ENCODE measurements at places on chromosomes 3 and 15. TPM values are rescaled to one million over a fixed set of nuclear protein-coding genes. Genes with fewer than 3 reads are reported as not detected.

The RYR3 gene
- 0.72 TPM for total RNA-seq

The GRK7 gene
- not detected for total RNA-seq

The SAMMSON gene
- total RNA-seq = not detected

The MAP2K5 gene
- 14.2 TPM for total RNA-seq

The ADAM10 gene
- 79.3 TPM for total RNA-seq

The LYSMD4 gene
- 9.4 TPM for total RNA-seq

The CHRM5 gene
- not detected for total RNA-seq

The LDHAL6B gene
- not detected for total RNA-seq

The TP63 gene
- 190 TPM for total RNA-seq

The C3orf85 gene
- total RNA-seq = not detected

The FBXO40 gene
- not detected for total RNA-seq

GRCh38 chr15:36294359-36294758, 285.1 kb upstream of the CDIN1 start:
- ATAC-seq = no peak

DNA sequence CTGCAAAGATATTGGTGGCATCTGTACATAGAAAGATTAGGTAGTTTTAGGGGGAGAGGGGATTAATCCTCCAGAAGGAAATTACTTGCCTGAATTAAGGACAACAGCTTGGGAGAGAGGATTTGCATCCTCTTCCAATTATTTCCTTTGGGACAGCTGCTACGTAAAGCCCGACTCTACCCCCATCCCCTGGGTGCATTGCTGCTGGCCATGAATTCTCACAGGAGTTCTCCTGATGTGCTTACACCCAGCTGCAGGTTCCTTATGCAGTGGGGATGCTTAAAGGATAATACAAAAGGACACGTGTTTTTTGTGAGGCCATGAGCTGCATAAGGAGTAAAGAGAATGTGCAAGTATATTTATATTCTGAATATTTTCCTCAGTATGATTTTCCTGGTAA, 132.3 kb downstream of the VPS8 start:
- ATAC-seq = no peak

- no peak for ATAC-seq
These were observed 46.5 kb upstream of the SCN5A start for GRCh38 chr3:38696034-38696433.

DNA sequence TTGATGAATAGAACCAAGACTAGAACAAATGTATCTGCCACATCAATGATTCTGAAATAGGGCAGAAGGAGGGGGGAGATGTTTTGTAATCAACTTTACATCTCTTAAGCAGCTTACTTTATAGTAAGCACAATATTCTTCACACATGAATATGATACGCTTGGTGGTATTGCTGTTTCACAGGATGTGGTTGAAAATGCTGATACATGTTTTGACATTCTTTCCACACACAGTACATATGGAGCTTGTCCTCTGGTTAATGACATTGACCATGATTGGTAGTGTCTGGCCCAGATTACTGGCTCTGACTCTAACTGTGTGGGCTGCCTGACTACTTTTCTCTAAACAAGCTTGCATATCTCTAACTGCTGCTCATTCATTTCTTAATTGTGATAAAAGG, 168.9 kb downstream of the KLHL25 start:
- peak; percentile 45 for ATAC-seq

DNA sequence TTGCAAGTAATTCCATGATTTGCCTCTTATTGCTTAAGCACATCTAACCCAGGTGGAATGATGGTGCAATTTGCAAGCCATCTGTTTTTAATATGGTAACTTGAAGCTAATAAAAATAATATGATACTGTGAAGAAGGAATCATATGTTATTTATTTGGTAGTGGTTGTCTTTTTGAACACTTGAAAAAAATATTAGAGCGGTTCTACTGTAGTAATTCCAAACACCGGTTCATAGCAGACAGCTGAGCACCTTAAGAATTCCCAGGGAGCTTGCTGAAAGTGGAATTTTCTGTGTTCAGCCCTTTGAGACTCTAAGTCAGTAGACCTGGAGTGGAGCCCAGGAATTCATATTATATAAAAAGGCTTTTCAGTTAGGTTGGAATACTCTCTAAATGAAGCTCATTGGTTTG, 687.4 kb downstream of the EDEM1 start:
- ATAC-seq = no peak

- no peak for ATAC-seq
These were observed 78.1 kb upstream of the EOMES start for GRCh38 chr3:27800261-27800660.

DNA sequence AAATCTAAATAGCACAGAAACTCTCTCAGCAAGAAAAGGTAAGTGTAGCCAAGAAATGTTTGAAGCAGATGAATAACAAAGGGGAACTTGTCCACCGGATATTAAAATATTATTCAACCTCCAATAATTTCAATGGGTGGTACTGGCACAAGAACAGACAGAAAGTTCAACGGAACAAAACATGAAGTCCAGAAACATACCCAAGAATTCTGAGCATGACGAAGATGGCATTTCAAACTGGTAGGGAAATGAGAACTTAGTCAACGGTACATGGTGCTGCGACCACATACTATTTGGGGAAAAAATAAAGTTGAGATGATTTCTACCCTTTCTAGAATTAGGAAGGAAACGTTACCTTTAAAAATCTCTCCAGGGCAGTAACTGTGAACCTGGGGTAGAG, 5.5 kb downstream of the CHSY1 start:
- no peak for ATAC-seq

DNA sequence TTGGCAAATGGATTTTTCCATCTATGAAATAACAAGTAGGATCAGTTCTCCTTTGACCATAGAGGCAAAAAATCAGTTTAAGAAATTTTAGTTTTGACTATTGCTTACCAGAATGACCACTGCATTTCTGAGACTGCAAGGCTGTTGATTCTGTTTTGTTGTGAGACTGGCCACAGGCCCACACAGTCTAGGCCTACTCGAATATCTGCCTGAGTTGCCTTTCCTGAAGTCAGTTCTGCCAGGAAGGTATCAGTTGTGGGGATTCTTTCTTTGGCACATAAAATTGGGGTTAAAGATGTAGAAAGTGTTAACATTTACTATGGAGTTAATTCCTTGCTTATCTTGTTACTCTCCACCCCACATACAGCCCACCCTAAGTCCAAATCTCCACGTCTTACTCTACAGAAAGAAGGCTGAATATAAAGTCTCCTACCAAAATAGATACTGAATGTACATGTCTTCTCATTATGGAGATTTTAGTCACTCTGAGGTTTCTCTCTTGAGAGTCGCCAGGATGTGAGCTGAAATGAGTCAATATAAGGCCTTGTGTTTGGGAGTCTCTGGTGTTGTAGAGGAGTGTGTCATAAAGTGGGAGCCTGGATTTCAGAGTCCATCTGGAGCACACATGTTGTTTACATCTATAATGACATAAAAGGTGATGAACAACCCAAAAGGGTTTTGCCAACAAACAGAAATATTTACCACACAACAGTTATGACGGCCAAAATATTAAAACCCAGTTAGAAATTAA, 45.0 kb upstream of the WWTR1 start:
- ATAC-seq = no peak

DNA sequence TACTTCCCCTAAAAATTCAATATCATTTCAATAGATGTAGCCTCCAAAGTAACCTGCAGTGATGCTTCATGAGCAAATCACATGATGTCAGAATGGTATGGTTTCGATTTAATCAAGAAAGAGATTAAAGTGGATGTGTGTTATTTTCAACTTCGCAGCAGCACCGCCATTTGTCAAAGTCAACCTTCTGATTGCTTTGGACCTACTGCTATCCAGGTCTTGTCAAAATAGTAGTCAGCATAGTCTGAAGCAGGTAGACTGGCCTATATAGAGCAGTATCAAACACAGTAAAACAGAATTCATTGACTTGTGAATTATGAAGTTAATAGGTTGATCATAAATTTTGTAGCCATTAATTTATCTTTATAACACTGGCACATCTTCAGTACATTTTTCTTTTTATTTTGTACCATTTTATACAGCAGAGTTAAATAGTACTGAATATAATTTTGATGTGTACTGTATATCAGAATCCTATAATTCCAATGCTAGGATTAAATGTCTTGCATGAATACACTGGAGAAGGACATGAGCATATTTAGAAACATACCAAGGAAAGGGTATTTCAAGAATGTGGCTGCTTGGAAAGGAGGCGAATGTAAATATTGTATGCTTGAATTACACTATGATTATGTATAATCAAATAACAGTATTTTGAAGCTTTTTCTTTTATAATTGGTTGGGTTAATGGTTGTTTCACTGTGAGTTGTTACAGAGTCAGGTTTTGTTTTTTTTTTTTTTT, 79.6 kb downstream of the CDIN1 start:
- no peak for ATAC-seq

- no peak for ATAC-seq
These were observed 3.0 kb downstream of the MYL3 start for GRCh38 chr3:46860017-46860809.

DNA sequence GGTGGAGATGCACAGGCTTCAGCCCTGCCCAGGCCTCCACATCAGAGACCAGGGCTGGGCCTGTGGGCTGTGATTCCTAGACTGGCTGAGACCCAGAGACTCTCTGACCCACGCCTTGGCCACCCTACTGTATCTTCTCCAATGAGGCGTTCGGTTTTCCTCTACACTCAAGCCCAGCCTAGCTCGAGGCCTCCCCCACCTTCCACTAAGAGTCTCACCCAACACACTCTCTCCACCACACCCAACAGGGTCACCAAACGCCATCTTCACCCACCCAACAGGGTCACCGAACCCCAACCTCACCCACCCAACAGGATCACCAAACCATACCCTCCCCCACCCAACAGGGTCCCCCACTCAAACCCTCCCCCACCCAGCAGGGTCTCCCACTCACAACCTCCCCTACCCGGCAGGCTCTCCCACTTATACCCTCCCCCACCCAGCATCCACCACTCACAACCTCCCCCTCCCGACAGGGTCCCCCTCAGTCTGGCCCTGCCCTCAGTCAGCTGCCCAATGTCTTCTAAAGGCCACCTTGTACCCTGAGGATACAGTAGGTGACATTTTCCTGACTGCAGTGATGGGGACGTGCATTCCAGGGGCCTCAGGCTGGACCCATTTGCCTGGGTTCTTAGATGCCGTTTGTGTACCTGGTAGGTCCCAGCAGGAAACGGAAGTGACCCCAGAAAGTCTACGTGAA, 20.4 kb downstream of the CFAP100 start:
- ATAC-seq = no peak

DNA sequence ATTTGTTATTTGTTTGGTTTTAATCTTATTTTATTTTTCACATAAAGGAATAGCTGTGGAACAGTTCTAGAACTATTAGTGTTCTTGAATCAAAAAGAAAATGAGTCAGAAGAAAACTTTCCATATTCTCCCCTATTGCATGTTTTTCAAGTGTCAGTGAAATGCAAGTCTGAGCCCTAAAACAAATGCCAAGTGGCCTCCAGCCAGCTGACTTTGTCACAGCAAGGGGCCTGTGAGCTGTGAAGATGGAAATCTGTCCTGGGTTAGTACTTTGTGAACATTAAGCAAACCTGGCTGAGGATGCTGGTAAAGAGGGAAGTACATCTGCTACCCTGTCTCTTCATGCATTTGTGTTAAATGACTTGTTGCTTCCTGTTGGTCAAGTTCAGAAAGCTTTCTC, 14.2 kb downstream of the LRRC49 start:
- ATAC-seq = no peak

DNA sequence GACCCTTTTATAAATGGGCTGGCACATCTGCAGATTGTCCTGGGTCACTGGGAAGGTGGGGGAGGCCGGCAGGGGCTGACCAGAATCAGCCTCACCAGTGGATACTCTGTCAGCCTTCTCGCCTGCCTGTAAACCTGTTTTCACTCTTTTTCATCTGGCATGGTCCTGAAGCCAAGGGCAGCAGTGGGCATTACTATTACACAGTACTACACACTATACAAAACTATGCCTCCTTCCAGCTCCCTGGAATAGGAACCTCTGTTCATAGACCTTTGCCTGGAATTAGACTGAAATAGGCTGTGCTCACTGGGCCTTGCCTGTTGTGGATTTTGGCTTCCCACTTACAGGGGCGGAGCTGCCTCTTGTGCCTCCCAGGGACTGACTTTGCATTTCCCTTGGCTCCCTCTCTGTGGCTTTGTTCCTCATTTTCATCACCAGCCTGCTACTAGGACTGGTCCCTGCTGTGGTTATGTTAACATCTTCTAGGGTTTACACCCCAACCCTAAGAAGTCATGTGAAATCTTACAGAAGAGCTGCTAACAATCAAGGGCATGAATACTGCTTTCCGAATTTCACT, 120.7 kb downstream of the FNDC3B start:
- peak; percentile 27 for ATAC-seq

DNA sequence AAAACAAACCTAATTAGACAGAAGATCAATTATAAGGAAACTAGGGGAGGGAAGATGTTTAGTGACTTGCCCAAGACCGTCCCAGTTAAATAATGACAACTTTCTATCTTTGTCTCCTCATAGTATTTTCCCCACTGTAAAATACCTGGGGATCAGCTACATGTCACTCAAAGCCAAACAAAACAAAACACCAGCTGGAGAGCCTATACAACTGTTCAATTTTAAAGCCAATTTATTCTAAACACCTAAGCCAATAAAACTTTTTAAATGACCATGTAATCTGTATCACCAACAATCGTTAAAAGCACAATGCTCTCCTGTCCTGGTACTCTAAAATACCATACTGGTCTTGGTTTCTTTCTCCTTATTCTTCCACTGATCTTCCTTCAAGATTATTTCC, 168.4 kb downstream of the STAG1 start:
- ATAC-seq = no peak

DNA sequence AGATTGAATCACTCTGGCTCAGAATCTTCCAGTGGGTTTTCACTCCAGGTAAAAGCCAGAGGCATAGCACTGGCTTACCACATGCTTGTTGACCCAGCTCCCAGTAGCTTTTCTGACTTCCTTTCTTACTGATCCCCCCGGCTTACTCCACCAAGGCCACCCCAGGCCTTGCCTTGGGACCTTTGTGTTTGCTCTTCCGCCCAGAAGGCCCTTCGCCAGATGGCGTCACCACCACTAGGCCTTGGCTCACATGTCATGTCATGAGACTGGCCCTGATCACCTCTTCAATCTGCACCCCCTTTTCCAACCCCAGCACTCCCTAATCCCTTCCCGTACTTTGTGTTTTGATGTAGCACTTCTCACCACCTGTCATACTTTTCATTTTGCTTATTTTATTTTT, 98.5 kb upstream of the UMPS start:
- ATAC-seq = no peak

GRCh38 chr3:128174675-128175590, 21.7 kb downstream of the EEFSEC start:
- peak; percentile 43 for ATAC-seq

- ATAC-seq = no peak
These were observed 16.3 kb upstream of the PCSK6 start for GRCh38 chr15:101505610-101506337.

DNA sequence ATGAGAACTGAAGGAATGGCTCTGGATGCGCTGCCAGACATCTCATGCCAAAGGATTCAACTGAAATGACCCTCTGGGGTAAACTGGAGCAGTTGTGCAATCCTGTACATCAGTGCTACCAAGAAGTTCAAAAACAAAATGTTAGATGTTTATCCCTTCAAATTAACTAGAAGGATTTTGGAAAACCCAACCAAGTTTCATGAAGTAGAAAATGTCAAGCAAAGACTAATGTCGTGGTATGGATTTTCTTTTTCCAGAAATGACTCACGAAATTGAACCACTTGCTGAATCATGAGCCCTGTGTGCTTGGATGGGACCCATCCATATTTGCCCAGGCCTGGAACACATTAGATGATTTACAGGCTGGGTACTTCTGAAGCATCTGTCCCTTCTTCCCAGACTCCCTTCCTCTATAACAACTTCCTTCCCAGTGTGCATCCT, 101.6 kb downstream of the LRTM1 start:
- ATAC-seq = no peak
